GM04504 (cell line): ENCODE measurements at places on chromosomes 7 and 10.

- DNase-seq, result no peak
Measured at GRCh38 chr7:3162289-3162688, 118.6 kb upstream of the CARD11 start.

DNA sequence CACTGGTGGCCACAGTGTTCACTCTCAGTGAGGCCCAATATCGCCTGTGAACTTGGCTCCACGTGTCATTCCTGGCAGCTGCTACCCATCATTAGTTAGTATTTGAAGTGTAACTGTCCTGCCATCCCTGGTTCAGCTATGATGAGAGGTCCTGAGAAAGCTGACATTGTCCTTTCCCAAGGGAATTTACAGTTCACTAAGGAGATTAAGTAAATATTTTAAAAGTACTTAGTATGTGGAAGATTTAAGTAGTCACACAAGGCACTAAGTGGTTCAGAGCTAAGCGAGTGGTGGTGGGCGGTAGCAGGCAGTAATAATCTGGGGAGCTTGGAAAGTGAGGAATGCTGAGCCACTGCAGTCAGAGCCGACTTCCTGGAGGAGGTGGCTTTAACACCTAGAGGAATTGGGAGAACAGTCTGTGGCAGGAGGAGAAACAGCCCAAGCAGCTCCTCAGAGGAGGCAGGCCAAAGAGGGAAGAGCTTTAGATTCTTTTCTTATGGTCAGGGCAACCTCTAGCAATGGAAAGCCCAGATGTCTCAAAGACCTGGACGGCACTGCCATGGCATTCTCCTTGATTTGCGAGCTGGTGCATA is 519.7 kb downstream of the LRMDA start:
- DNase-seq, result no peak

GRCh38 chr7:106573738-106574137 is 87.2 kb downstream of the CCDC71L start:
- no peak for DNase-seq

DNA sequence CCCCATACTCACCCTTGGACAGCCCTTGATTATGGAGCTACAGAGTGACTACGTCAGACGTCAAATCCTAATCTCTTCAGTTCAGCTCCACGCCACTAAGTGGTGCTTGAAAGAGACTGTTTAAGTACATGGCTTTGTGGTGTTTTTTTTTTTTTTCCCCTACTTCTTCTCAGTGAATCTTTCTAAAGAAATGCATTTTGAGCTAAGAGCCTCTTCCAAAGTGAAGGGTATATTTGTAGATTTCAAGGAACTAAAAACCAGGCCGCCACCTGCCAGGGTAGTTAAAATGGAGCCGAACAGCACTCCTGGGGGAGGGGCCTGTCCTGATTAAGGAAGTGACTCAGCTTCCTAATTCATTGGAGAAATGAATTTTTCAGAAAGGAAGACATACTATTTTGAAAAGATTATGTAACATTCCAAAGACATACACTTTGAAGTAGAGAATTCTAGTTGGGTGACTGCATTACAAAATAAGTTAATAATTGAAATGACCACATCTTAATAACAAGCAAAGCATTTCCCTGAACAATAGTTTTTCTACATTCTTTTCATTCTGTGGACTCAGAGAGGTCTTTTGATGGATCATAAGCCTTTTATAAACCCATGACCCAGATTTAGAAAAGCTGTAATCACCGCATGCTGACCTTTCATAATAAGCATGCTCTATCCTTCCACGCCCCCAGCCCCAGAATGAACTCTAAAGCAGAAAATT is 20.6 kb upstream of the VPS41 start:
- DNase-seq, result no peak

DNA sequence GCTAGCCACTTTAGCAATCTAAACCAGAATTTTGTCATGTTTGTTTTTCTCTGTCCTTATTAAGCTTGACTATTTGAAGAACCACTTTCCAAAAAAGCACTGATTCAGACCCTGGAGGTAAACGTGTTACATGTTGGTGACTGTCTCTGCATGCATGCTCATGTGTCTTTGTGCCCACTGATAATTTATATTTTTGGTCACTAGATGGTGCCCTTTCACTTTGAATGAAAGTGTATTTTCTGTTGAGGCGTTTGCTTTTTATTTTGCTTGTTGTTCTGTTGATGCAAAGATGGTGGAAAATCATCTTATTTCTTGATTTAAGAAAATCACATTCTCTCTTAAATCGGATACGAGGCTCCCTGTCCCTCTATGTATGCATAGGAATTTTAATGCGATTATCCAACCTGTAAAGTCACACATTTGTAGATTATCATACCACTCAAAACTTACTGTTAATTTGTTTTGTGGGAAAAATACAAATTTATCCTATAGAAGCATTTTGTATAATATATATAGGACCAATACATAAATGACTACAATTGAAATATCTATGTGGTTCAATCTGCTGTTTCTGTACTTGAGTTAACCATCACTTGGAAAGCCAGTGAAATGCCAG is 269.3 kb downstream of the BICC1 start:
- peak; percentile 27 for DNase-seq

DNA sequence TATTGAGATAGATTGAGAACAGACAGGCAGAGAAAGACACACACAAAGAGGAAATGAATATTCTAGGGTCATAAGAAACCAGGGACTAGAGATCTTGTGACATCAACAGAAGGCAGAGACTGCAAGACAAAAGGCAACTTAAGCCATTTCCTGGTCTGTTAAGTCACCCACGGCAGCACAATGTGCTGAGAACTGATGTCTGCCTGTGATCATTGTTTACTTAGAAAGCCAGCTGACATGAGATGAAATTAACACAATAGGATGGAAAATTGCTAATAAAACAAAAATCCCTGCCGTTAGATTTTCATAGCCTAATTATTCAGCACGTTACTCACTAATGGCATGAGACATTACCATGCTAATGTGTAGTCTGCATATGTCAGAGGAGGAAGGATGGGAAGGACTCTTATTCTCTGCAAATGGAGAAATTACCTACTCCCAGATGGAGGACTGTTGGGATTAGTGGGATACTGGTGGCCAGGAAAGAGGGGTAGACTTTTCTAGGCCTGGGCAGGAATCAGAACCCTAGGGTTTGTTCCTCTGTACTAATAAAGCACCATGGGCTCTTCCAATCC is 191.3 kb upstream of the PODXL start:
- no peak for DNase-seq

DNA sequence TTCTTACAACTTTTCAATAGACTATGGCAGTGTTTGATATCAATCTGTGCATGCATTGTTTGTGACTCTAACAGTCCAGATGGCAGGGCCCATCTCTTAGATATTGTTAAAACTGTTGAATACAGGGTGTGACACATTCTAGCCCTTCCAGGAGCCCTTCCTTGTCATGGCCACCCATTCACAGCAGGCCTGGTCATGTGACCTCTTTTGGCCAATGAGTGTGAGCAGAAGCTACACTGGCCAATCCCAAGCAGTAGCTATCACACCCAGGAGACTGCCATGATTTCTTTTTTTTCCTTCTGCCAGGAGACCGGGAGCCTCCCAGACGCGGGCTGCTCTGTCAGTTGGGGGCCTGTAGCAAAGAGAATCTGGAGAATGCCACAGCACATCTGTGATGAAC is 655.4 kb upstream of the MKI67 start:
- no peak for DNase-seq

DNA sequence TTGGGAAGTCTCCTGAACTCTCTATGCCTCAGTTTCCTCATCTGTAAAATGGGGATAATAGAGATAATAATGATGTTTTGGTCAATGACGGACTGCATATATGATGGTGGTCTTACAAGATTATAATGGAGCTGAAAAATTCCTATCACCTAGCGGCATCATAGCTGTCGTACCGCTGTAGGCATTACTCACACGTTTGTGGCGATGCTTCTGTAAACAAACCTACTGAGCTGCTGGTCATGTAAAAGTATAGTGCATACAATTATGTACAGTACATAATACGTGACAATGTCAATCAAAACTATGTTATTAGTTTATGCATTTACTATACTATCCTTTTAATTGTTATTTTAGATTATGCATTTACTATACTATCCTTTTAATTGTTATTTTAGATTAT is 339.1 kb upstream of the NPVF start:
- DNase-seq, result no peak

GRCh38 chr7:90007001-90007654 is 147.1 kb upstream of the STEAP1 start:
- DNase-seq, result no peak

DNA sequence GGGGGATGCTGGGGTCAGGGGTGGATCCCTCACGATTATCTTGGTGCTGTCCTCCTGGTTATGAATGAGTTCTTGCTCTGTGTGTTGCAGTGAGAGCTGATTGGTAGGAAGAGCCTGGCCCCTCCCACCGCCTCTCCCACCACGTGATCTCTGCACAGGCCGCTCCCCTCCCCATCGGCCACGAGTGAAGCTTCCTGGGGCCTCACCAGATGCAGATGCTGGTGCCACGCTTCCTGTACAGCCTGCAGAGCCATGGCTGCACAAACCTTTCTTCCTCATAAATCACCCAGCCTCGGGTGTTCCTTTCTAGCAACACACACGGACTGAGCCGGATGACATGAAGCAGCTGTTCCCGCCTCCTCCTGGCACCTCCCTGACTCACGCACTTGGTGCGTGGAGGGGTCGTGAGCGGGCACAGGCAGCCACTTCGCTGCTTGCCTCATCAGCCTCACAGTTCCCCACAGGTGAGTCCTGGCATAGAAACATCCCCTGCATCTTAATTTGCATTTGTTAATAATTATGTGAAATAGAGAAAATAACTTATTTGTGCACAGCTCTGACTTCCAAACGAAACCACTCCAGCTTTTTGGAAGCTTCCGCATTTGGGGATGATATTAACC is 210.8 kb downstream of the ADARB2 start:
- no peak for DNase-seq

DNA sequence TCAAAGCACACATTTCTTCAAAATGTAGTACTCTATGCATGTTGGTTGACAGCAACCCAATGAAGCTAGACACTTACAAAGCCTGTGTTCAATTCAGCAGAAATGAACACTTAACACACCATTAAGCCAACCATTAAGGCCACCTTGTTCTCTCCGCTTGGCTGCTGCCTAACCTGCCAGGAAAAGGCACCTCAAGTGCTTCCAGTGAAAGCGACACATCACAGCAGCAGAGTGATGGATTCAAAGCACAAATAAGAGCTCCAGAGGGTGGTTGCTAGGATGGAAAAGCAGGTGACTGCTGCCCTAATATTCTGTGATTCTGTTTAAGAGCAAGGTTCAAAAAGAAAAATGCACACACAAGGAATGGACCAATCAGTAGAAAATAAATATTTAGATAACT is 81.5 kb upstream of the GNAI1 start:
- no peak for DNase-seq

- DNase-seq, result no peak
Measured at GRCh38 chr7:45459476-45459875, 114.7 kb upstream of the ADCY1 start.

GRCh38 chr7:91835091-91835825 is 45.2 kb downstream of the MTERF1 start:
- DNase-seq, result no peak

DNA sequence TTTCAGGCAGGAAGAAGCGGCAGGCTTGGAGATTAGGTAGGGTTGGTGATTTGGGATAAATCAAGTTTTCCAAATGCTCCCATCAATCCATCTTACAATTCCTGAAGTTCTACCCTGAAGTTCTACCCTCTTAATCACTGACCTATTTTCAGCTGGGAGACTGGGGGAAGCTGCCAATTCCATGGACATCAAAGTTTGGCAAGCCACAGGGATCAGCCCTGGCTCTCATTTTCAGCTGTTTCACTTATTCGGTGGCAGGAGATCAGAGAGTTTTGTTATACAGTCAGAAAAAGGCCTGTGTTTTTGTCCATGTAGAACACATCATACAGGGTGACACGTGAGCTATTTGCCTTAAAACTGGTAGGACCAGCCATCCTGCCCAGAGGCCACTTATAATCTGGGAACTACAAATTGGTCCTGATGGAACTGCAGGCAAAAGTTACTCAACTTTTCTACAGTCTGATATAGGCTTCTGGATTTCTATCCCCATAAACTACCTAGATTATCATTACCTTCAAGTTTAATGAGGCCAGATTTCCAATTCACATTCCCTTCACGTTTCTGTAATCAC is 112.9 kb upstream of the ZNF746 start:
- DNase-seq, result no peak

DNA sequence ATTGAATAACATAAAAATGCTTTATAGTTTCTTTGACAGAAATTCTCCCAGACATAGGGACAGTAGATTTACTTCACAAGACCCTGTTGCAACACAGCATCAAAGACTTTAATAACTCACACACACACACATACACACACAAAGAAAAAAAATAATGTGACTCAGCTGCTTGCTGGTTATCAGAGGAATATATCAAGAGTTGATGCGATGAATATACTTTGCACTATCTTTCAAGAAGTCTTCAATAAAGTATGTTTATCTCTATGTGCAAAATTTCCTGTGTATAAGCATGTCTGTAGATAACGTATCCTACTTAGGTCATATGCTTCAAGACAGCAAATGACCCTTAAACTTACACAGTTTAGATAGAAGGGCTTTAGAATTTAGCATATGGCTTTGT is 243.1 kb downstream of the ARL4A start:
- no peak for DNase-seq

GRCh38 chr10:1462032-1462431 is 275.3 kb downstream of the ADARB2 start:
- no peak for DNase-seq

GRCh38 chr7:37832194-37832593 is 16.2 kb upstream of the NME8 start:
- no peak for DNase-seq

GRCh38 chr7:155372782-155373358 is 75.2 kb downstream of the INSIG1 start:
- DNase-seq, result no peak

DNA sequence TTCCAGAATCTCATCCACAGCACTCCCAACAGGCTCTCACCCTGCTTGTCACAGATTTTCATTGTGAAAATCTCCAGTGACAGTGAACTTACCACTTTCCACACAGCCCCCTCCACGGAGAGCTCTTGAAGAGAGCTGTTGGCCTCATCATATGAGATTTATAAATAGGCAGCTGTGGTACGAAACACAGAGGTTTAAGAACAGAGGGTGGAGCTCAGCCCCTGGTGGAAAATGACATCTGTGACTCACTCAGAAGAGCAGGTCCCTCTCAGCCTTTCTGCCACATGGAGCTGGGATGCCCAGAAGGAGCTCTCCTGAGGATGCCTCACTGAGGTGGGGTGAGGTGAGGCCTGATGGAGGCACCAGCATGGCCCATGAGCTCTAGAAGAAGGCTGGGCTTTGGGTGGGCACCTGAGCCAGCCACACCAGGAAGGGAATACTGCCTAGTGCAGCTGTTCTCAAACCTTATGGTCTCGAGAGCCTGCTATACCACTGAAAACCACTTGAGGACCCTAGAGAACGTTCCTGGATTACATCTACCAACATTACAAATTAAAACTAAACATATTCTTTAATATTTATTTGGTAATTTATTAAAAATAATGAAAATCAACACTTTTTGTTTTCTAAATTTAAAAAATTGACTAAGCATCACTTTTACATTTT is 25.8 kb upstream of the EEPD1 start:
- no peak for DNase-seq

DNA sequence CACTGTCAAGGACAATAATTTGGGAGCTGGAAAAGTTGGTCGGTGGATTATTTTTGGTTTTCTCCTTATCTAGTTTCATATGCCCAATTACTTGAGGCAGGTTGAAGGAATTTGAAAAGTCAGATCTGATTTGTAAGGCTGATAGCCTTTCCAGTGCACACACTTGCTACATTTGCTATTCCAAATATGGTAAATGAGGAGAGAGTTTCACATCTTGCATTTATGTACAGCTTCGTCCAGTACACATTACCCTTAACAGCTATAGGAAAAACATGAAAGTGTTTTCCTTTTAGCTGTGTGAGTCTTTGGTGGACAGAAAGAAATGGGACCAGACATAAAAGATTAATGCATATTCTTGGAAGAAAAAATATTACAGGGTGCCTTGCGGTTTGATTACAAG is 201.8 kb downstream of the CELF2 start:
- no peak for DNase-seq
